ENCODE measurements at places on chromosomes 4 and X.
A peak's percentile ranks its signal among the peaks of the same experiment; 100 is the strongest.

DNA sequence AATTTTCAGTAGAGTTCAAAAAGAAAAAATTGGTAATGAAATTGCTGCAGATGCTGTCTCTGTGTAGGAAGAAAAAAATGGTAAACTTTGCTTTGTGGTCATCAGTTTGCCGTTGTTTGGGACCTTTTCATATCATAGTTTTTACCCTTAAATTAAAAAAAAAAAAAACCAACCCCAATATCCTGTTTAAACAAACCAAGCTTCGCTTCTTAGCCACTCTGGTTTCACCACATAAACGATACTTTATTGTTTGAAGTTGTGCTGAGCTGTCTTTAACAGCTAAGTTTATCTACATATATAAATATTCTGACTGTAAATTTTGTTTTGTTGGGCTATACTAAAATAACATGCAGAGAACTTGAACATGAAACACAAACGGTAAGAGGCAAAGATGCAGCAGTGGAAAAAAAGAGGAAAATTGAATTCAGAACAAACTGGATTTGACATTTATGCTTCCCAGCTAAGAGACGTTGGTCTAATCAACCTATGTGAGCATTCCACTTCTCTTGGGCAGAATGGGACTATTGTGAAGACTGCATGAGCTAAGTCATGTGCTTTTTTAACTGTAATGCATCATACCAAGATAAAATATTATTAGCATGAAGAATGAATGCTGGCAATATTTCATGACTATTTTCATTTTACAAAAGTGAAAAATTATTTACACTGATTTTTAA lies 15.7 kb upstream of the H2AZ1 start:
- DNase-seq, result no peak

DNA sequence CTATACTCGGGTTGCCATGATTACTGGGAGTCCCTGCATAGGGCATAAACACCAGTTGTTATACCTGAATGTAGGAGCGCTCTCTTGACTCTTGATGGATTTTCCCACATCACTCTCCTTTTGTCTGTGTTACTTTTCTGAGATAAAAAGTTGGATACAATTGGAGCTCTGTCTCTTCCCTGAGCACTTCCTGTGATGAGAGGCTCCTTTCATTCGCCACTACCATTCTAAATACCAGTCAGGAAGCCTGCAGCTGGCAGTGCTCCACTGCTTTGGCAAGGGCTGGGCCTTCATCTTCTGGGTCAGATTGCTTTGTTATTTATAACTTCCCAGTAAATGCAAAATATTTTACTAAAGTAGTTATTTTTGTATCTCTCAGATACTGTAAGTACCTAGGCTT lies 13.9 kb downstream of the TCEANC start:
- DNase-seq, result no peak

DNA sequence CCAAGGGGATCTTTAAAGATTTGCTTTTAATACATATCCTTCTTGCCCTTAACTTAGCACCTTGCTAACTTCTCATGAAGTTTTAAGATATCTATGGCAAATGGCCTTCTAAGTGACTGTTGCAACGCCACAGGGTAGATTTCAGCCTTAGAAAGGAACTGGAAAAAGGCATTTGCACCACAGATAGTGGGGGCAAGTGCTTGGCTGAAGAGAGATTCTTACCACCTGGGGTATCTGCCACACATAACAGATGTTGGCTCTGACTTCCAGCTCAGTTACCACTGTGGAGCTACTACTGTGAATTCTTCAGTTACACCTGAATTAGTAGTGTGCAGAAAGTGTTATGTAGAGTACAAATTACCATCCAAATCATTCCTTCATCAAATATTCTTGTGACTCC lies 302.6 kb downstream of the PPP3CA start:
- DNase-seq, result no peak

DNA sequence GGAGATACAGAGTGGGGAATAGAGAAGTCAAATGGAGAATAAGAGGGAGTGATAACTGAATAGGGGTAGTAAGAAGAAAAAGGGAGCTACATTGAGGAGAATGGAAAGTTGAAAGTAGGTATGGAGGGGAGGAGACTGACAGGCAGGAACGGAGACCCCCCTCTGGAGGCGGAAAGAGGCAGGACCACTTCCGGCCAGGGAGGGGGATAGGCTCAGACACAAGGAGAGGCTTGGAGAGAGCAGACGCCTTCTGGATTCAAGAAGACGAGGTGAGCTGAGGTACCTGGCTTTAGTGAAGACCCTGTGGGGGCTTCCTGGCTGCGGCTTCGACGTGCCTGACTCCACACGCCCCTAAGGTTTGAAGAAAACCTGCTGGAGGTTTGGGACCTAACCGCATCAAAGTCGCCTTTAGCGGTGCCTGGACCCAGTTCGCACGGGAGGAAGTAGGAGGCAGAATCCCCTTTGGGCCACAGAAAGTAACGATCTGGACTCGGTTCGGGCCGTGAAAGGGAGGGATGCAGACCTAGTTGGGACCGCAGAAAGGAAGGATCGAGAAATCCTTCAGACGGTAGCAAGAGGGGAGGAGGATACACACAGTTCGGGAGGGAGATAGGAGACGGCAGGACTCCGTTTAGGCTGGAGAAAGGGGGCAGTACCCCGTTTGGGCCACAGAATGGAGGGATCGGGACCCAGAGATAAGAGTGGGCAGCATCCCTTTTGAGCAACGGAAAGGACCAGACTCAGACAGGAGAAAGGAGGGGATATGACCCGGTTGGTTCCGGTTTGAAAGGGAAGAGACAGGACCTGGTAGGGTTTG lies at the start of gene TRO:
TSS of gene TRO (plus strand) at position 215 of the 817 bp plus-strand sequence. CDS start 1,423 bp downstream, outside the sequence.
- peak; percentile 64 for DNase-seq

GRCh38 chr4:184287697-184288255 lies 70.1 kb upstream of the ENPP6 start:
- no peak for DNase-seq

DNA sequence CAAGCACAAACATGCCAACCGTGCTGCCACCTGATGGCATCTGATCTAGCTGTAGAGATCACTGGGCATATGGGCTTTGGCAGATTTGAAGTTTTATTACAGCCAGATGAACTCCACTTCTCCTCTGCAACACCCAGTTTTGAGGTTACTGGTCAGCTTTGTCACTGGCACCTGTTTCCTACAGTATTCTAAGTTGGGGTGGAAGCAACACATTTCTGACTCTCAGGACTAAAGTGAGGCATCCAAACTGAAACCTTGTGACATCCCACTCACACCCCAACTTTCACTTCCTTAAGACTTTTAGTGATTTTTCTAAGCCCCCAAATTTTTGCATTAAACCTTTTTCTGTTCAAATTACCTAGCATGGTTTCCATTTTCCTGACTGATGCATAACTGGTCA lies 115.1 kb upstream of the PCDH18 start:
- DNase-seq, result no peak

DNA sequence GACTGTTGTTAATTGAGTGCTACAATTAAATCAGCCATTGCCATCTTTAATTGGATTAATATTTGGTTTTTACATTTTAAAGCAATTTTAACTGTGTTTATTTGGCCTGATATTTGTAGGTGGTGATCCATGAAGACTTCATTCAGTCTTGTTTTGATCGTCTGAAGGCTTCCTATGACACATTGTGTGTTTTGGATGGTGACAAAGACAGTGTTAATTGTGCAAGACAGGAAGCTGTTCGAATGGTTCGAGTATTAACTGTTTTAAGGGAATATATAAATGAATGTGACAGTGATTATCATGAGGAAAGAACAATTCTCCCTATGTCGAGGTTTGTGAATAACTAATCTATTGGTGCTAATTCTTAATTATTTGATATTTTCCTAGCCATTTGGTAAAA lies 82.6 kb downstream of the USP9X start:
- no peak for DNase-seq

GRCh38 chr4:54378461-54378860 lies 149.4 kb downstream of the PDGFRA start:
- no peak for DNase-seq

GRCh38 chr4:1097553-1097952 lies 15.8 kb downstream of the RNF212 start:
- DNase-seq, result no peak

DNA sequence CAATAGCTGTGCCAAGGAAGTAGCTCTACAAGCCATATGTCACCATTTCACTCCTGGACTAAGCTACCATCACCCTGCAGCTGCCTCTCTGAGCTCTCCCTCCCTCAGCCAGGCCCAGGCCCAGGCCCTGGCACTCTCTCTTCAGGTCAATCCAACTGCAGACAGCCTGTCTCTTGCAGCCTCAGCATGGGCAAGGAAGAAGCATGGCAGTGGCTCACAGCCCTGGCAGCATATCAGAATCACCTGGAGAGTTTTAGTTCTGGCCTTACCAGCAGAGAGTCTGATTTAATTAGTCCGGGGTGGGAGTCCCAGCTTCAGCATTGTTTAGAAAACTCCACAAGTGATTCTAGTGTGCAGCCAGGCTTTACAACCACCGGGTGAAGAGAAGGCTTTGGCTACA lies 31.5 kb downstream of the NALF2 start:
- DNase-seq, result no peak

- DNase-seq, result no peak
These were observed 35.7 kb downstream of the PRKG2 start for GRCh38 chr4:81179326-81179725.

GRCh38 chr4:156528216-156528615 lies 443.4 kb downstream of the PDGFC start:
- no peak for DNase-seq

DNA sequence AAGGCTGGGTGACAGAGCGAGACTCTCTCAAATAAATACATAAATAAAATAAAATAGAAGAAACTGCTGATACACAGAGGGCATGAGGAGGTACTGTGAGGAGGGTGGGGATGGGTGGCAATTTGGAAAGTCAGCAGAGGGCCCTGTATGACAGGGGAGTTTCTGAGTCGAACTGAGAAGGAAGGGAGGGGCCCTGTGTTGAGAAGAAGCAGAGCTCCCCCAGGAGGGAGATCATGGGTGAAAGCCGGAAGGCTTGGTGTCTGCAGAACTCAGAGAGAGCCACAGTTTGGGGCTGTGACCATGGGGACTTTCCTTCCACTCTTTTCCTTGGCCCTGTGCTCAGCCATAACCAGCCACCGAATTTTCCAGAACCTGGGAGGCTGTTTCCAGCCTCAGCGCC lies 24.8 kb upstream of the AFAP1 start:
- no peak for DNase-seq

- DNase-seq, result no peak
These were observed 13.0 kb downstream of the PNMA6E start for GRCh38 chrX:153387987-153388721.

DNA sequence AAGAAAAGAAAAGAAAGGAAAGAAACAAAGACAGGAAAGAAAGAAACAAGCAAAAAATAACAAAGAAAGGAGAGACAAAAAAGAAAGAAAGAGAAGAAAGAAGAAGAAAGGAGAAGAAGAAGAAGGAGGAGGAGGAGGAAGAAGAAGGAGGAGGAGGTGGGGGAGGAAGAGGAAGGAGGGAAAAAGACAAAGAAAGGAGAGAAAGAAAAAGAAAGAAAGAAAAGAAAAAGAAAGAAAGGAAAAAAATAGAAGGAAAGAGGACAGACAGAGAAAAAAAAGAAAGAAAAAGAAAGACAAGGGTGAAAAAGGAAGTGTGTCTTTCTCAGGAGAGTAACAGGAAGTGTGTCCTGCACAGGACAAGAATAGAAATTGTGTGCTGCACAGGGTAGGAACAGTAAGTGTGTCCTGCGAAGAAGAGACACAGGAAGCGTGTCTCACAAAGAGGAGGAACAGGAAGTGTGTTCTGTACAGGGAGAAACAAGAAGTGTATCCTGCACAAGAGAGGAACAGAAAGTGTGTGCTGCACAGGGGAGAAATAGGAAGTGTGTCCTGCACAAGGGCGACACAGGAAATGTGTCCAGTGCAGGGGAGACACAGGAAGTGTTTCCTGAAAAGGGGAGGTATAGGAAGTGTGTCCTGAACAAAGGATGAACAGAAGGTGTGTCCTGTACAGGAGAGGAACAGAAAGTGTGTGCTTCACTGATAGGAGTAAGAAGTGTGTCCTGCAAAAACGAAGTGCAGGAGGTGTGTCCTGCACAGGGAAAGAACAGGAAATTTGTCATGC lies 101.2 kb downstream of the ARSF start:
- no peak for DNase-seq

Data from SK-N-DZ (cell line).